ENCODE measurements at places on chromosomes 3 and 15. TPM values are rescaled to one million over a fixed set of nuclear protein-coding genes. Genes with fewer than 3 reads are reported as not detected.

GRCh38 chr15:79179108-79179561 is 88.6 kb upstream of the RASGRF1 start:
- no peak overlapping the region for H3K27ac ChIP-seq
- DNase-seq = no peak
- H3K27me3 ChIP-seq = no peaks in the 10 kb centered on the region

DNA sequence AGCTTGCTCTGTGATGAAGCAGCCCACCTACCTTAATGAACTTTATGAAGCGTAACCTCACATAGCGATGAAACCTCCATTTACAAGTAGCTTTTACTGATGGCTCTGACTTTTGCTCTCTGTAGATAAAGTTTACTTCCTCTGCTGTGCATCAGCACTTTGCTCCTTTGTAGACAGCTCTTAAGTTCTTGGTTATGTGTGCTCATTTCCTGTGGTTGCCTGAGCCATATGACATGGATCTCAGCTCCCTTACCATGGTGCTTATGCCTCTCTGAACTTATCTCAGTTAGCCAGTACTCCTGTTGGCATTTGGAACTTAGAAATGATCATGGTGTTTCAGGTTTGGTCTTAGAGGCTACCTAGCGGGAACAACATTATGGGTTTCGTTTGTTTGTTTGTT is 7.8 kb downstream of the MFSD1 start:
- DNase-seq = no peak
- peaks cover 12% of the 10 kb centered on the region for H3K36me3 ChIP-seq
- no peak overlapping the region for H3K4me3 ChIP-seq
- H3K27ac ChIP-seq = no peak overlapping the region

DNA sequence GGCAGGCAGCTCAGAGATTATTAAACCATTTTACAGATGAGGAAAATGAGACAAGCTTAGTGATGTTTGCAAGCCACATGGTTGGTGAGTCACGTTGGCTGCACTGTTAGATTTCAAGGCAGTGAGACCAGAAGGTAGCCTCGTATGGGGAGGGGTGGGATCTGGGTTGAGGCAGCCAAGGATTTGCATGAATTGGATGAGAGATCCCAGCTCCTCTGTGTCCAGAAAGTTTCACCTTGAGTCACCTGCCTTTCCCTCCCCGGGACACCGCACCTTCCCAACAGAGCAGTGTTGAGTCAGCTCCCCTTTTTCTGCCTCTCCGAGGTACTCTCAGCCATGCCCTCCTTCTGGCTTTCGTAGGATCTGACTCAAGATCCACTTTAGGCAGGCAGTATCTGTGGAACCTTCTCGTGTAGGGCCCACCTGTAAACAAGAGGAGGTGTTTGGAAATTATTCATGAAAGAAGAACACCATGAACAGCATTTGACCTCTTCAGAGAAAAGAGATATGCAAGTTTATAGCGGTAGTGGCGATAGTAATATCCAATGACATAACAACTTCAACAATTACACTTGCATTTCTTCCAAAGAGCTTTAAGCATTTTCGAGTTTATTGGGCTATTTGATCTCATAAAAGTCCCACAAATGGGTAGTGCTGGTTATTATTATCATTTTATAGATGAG is 46.8 kb upstream of the VPS8 start:
- H3K36me3 ChIP-seq = no peaks in the 10 kb centered on the region
- H3K4me1 ChIP-seq = no peaks in the 10 kb centered on the region
- DNase-seq = no peak
- H3K27me3 ChIP-seq = no peaks in the 10 kb centered on the region
- H3K4me3 ChIP-seq = no peak overlapping the region

DNA sequence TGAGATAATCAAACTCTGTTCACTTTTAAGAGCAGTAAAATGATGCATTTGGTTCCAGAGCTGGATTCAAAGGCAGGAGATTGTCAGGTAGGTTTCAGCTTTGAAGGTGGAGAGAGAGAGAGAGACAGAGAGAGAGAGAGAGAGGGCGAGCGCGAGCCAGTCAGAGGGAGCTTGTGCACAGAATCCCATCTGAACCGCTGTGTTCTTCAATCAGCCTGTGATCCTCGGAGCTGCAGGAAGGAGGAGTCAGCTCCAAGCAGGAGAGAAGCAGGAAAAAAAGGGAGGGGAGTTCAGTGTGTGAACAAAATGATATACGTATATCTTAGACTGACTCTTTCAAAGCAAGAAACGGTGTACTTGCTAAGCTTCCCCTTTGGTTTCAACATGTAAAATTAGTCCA is at the start of gene GPR149:
TSS of gene GPR149 (minus strand) at position 177 of the 400 bp plus-strand sequence. CDS start 575 bp downstream, outside the sequence.
- no peaks in the 10 kb centered on the region for H3K36me3 ChIP-seq
- H3K27me3 ChIP-seq = no peaks in the 10 kb centered on the region
- H3K4me3 ChIP-seq = no peak within 1 kb of the TSS
- no peaks in the 10 kb centered on the region for H3K4me1 ChIP-seq
- H3K27ac ChIP-seq = no peak within 1 kb of the TSS
- DNase-seq = no peak

DNA sequence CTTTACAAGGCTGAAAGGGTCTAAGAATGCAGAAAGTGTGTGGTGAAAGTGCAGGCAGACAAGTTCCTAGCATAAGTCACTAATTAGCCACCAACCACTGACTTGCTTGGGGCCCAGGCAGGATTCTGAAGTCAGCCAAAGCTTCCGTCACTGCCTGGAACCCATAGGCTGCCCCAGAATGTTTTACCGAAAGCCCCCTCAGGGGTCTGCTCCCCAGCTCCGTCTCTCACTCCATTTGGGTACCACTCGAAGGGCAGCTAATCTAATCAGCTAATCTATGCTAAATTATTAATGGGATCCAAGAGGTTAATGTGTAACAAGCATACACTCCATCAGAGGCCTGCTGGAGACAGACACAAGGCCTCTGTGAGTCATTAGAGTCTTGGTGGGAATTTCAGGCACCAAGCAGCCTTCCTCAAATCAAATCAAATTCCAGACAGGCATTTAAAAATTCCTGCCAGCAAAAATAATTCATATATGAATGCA is 13.2 kb downstream of the ADAMTS9 start:
- H3K27ac ChIP-seq = no peak overlapping the region
- DNase-seq = no peak
- H3K36me3 ChIP-seq = no peaks in the 10 kb centered on the region
- no peaks in the 10 kb centered on the region for H3K4me1 ChIP-seq
- H3K4me3 ChIP-seq = no peak overlapping the region

Gene CCR9
- not detected for total RNA-seq

DNA sequence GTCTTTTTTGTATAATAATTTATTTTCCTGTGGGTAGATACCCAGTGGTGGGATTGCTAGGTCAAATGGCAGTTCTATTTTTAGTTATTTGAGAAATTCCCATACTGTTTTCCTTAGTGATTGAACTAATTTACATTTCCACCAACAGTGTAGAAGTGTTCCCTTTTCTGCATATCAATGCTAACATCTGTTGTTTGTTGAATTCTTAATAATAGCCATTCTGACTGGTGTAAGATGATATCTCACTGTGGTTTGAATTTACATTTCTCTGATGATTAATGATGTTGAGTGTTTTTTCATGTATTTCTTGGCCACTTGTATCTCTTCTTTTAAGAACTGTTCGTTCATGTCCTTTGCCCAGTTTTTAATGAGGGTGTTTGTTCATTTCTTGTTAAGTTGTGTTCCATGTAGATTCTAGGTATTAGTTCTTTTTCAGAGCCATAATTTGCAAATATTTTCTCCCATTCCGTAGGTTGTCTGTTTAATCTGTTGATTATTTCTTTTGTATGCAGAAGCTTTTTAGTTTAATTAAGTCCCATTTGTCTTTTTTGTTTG is 713.3 kb upstream of the EPHA6 start:
- H3K27ac ChIP-seq = no peak overlapping the region
- no peaks in the 10 kb centered on the region for H3K27me3 ChIP-seq
- H3K4me1 ChIP-seq = no peaks in the 10 kb centered on the region
- H3K4me3 ChIP-seq = no peak overlapping the region
- DNase-seq = no peak
- H3K36me3 ChIP-seq = no peaks in the 10 kb centered on the region

- no peaks in the 10 kb centered on the region for H3K27me3 ChIP-seq
- no peaks in the 10 kb centered on the region for H3K36me3 ChIP-seq
- no peaks in the 10 kb centered on the region for H3K4me1 ChIP-seq
- no peak overlapping the region for H3K4me3 ChIP-seq
- H3K27ac ChIP-seq = no peak overlapping the region
Observed at GRCh38 chr15:80736560-80736959, 41.5 kb downstream of the ABHD17C start.

DNA sequence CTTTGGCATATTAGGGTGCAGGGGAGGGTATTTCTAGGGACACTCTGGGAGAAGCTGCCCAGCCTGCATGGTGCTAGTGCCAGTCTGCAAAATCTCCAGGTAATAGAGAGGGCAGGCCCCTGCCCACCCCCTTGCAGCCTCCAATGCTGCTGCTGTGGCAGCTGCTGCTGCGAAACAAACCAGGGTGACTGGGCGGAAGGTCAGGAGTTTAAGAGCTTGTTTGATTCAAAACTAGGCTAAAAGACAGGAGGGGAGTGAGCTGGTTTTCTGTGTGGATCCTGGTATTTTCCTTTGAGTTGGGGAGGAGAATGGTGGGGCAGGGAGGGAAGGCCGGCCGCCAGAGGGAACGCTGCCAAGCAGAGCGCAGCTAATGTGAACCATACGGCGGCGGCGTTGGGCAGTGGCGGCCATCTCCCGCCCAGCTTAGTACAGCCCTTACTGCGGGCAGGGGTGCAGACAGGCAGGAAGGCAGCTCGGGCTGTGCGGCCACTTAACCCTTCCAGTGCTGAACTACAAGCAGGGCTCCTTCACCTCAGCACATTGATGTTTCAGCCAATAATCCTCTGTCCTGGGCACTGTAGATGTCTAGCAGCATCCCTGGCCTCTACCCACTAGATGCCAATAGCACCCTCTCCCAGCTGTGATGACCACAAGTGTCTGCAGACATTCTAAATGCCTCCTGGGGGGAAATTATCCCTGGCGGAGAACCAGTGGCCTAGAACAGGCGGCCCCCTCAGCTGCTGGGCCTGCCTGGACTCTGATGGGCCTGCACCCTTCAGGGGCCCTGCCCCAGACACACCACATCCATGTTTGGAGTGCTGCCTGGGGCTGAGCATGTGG is 125.7 kb downstream of the EEFSEC start:
- H3K27ac ChIP-seq = no peak overlapping the region
- no peaks in the 10 kb centered on the region for H3K4me1 ChIP-seq
- DNase-seq = no peak
- no peak overlapping the region for H3K4me3 ChIP-seq
- H3K27me3 ChIP-seq = no peaks in the 10 kb centered on the region

Gene GABRR3
- total RNA-seq = not detected

DNA sequence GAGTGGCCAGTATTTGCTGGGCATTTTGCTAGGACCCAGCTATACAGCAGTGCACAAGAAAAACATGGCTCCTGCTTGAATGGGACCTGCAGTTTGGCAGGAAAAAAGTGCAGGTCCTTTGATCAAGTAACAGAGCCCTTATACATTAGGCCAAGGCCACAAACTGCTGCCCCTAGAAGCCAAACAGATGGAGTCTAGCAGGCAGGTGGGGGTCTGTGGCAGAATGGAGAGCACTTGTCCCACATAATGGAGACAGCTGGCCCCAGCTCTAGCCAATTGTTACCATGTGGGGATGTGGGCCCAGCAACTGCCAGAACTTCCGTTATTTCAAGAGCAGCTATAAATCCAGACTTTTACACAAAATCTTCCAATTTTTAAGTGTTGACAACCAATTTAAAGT is 79.3 kb downstream of the SHQ1 start:
- H3K4me3 ChIP-seq = no peak overlapping the region
- DNase-seq = no peak
- no peaks in the 10 kb centered on the region for H3K36me3 ChIP-seq
- H3K27ac ChIP-seq = no peak overlapping the region

- H3K4me1 ChIP-seq = no peaks in the 10 kb centered on the region
- H3K27me3 ChIP-seq = no peaks in the 10 kb centered on the region
- no peak for DNase-seq
- no peak overlapping the region for H3K27ac ChIP-seq
- H3K36me3 ChIP-seq = no peaks in the 10 kb centered on the region
Observed at GRCh38 chr3:126081618-126082361, 2.1 kb downstream of the SLC41A3 start.

DNA sequence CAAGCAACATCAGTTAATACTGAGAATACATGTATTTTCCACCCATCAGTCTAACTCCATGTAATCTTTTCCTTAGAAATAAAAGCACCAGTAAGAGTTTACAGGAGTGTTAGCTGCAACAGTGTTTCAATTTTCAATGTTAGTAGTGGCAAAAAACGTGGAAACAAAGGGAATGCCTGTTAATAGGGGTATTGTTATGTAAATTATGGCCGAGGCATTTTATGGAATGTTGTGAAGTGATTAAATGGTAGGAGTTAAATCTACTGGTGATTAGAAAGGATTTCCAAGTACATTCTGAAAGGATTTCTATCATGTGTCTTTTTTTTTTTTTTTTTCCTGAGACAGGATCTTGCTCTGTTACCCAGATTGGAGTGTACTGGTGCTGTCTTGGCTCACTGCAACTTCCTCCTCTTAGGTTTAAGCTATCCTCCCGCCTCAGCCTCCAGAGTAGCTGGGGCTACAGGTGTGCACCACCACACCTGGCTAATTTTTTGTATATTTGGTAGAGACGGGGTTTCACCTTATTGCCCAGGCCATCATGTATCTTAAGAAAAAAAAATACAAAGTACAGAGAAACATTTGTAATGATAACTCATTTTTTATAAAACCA is 6.6 kb downstream of the ATP6V1A start:
- peaks cover 4% of the 10 kb centered on the region for H3K4me1 ChIP-seq
- H3K27ac ChIP-seq = no peak overlapping the region
- H3K27me3 ChIP-seq = no peaks in the 10 kb centered on the region
- no peak overlapping the region for H3K4me3 ChIP-seq
- H3K36me3 ChIP-seq = no peaks in the 10 kb centered on the region

Data from naive thymus-derived CD4-positive, alpha-beta T cell (primary cell).